ENCODE measurements at places on chromosomes 12 and 14. TPM values are rescaled to one million over a fixed set of nuclear protein-coding genes. Genes with fewer than 3 reads are reported as not detected.

- DNase-seq, result peak; percentile 20
These were observed 157.7 kb upstream of the KITLG start for GRCh38 chr12:88737838-88738472.

- DNase-seq, result no peak
These were observed 10.3 kb downstream of the KIF26A start for GRCh38 chr14:104148433-104149277.

- DNase-seq, result no peak
These were observed 217.5 kb upstream of the PPFIA2 start for GRCh38 chr12:81976661-81977060.

The DACT1 gene
- 2.1 TPM for polyA plus RNA-seq

The DAO gene
- 50.4 TPM for polyA plus RNA-seq
